Epithelial cell of proximal tubule (primary cell): ENCODE measurements at places on chromosomes 7 and 10. TPM values are rescaled to one million over a fixed set of nuclear protein-coding genes. Genes with fewer than 3 reads are reported as not detected.

CCNJ gene
- 10.6 and 10.8 TPM in 2 replicates for total RNA-seq

CAMK2B gene
- not detected in 2 replicates for total RNA-seq

GHRHR gene
- not detected in 2 replicates for total RNA-seq

MEIG1 gene
- not detected in 2 replicates for total RNA-seq

LRRC18 gene
- total RNA-seq, result not detected in 2 replicates

TMEM72 gene
- total RNA-seq, result not detected in 2 replicates

DNA sequence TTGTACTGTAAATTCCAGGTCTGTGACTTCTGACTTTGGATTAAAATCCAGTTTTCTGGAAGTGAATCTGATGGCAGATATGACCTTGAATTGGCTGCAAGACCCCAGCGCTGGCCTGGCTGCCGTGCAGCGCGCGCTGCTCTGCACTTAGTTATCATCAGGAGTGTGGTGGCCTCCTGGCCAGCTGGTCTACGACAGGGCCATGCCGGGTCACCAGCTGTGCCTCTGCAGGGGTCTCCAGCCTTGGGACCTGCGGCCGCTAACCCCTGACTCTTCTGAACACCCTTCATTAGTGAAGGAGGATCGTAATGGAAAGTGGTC, 190.7 kb upstream of the SH2B2 start:
- DNase-seq, result no peak

- no peak for DNase-seq
Observed at GRCh38 chr7:69457595-69458504, 140.4 kb upstream of the AUTS2 start.

GRCh38 chr10:86310702-86311101, 55.9 kb downstream of the GRID1 start:
- DNase-seq, result no peak

GRCh38 chr10:33155720-33156638, 178.5 kb downstream of the NRP1 start:
- DNase-seq, result peak; percentile 99

DNA sequence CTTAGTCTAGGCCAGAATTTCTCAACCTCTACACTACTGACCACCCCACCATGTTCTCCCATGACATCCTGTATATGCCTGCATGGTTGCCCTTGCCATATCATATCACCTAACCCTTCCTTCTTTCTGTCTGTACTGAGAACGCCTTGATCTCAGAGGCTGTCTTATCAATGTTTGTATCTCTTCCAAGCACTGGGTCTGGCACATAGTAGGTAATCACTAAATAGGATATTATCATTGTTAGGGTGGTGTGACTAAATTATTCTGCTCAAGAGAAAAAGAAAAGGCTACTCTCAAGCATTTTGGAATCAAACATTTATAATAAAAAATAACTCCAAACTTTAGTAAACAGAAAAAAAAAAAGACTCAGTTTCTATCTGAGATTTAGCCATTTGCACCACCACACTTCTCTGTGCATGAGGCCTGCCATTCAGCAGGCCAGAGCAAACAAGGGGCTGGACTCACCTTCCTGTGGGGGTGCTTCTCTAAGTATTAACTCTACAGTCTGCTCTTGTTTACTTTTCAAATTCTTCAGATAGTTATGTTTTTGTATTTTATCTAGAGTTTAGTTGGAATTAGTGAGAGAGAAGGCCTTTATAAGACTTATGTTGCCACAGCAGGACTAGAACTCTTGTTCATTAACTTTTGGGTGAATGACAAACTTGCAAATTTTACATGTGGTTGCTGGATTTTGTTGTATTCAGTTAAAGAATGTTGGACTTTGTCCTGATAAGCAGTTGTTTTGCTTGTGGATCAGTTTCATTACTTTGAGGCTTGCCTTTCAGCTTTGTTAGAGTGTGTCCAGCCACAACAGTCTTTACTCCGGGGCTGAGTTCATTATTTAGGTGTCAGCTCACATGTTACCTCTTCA, 5.4 kb downstream of the AGBL3 start:
- peak; percentile 82 for DNase-seq

- DNase-seq, result no peak
Observed at GRCh38 chr10:88800152-88801125, 2.1 kb upstream of the LIPM start.

- no peak for DNase-seq
Observed at GRCh38 chr10:31124852-31125251, 93.2 kb upstream of the ZNF438 start.

- DNase-seq, result no peak
Observed at GRCh38 chr10:71569775-71570588, 149.6 kb downstream of the C10orf105 start.

DNA sequence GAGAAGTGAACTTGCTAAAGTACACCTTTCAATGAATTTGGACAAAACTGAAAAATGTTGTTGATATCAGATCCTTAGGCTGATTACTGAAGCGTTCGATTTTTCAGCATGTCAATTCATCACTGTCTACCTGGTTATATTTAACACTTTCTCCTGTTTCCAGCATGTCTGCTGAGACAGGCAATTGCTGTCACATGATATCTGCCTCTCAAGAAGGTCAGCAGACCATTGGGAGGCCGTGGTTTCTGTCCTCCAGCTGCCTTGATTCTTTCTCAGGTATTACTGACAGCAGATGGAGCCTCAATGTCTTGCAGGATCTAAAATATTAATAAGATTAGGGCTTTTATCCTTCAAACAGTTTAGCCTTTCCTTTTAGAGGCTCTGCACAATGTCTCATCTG, 127.5 kb downstream of the SNX10 start:
- DNase-seq, result no peak

DNA sequence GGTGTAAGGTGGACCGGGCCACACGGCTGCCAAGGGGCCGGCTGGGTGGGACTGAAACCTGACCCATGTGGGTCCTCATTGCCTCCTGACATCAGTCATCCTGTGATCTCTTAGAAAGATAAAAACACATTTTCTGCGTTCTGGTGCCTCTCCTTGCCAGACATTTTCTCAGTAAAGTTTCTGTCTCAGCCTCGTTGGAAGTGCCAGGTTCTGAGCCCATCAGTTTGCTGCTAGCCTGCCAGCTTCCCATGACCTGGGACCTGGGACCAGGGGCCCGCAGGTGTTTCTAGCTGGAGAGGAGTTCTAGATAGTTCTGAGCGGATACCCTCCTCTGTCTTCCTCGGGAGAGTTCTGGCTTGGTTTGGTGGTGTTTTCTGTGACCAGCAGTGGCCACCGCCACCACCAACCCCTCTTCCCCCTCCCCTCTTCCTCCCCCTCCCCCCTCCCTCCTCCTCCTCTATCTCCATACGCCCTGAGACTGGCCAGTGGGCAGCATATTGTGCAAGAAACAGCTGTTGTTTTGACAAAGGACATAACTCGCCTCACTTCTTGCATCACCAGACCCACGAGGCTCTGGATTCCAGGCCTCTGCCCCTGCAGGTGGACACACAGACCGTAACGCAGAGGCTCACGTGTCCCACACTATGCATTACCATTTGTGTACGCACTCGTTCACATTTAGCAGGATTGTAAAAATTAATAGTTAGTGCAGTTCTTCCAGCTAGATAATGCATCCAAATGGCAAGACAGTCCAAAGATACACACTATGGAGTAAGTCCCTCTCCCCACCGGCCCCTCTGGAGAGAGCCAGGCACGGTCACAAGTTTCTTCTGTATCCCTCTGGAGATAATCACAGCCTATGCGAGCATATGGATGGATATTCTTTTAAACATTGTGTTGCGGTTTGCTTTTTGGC, 94.6 kb downstream of the CUX1 start:
- DNase-seq, result peak; percentile 87
